Progenitor cell of endocrine pancreas (in vitro differentiated cells): ENCODE measurements at places on chromosomes 13 and 19.
A peak's percentile ranks its signal among the peaks of the same experiment; 100 is the strongest.

DNA sequence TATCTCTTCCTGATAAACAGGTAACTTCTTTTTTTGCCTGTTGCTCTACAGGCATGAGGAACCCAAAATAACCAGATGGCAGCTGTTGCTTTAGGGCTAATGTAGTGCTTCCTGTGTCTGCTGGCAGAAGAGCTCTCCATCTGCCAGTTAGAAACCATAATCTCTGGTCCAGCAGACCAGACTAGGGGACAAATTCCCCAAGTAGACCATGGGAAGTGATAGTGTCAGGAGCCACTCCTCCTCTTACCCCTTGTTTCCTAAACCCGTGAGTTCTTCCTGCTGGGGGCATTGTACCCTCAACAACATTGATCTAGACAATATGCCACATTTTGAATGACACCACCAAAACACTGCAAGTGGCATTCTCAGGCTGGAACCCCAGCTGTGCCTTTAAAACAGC is 135.9 kb downstream of the DLEU7 start:
- no peak for DNase-seq

- no peak for DNase-seq
Measured at GRCh38 chr19:33798681-33799111, 2.0 kb downstream of the KCTD15 start.

DNA sequence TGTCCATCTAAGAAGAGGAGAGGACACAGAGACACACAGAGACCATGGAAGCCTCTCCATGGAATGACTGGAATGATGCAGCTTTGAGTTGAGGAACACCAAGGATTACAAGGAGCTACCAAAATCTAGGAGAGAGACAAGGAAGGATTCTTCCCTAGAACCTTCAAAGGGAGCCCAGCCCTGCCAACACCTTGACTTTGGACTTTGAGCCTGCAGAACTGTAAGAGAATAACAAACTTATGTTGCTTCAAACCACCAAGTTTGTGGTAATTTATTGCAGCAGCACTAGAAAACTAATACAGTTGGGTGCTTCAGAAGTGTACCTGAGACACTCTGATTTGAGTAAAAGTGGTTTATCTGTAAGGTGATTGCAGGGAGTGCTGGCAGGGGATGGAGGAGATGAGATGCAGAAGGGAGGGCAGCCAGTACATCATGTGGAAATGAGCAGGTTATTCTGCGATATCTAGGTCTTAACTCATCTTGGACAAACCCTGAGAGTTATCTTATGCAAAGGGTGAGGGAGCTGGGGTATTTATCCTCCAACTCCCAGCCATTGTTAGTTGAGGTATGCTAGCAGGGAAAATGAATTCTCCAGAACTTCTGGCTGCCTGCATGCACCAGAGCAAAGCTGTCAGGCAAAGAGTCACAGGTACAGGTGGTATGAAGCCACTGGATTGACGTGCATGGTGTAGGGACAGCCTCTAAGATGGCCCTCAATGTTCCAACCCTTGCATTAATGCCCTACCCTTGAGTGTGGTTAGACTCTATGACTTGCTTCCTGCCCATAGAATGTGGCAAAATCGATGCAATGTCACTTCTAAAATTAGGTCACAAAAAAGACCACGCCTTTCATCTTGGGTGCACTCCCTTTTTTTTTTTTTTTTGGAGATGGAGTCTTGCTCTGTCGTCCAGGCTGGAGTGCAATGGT is 31.3 kb upstream of the ADGRL1 start:
- no peak for DNase-seq

DNA sequence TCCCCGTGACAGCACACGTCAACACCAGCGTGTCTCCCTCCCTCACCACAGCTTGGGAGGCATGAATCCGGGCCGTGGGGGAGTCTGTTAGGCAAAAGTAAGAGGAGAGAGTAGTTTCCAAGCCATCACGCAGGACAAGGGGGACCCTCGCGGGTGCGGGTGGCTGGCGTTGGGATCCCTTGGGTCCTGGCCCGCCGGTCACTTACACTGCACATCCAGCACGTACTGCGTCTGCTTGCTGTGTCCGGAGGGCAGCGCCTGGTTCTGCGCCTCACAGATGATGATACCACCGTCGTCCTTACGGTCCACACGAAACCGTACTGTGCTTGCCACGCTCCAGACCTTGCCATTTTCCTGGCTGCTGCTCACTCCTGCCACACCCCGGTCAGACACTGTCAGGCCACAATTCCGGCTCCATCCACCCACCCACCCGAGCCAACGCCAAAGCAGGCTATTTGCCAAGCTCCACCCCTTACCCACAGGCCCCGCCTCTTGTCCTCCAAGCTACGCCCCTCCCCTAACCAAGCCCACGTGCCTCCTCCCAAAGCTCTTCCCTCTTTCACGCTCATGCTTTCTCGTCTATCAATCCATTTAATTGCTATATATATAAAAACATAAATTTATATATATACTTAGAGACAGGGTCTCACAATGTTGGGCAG is 6.6 kb upstream of the ZNF428 start:
- no peak for DNase-seq

DNA sequence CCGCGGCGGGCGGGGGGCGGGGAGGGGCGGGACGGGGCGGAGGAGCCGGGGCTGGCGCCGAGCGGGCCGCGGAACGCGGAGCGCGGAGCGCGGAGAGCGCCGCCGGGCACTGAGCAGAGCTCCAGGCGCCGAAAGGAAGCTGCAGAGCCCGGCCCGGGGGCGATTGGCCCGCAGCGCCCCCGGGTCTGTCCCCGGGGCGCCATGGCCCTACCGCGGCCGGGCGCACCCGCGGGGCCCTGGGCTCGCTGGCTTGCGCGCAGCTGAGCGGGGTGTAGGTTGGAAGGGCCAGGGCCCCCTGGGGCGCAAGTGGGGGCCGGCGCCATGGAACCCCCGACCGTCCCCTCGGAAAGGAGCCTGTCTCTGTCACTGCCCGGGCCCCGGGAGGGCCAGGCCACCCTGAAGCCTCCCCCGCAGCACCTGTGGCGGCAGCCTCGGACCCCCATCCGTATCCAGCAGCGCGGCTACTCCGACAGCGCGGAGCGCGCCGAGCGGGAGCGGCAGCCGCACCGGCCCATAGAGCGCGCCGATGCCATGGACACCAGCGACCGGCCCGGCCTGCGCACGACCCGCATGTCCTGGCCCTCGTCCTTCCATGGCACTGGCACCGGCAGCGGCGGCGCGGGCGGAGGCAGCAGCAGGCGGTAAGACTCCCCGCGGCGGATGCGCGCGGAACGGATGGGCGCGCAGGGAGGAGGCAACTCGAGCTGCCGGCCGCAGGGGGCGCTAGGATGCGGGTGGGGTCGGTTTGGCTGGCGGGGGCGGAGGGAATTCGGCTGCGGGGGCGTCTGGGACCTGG is at the start of gene PDE4A:
Gene PDE4A (plus strand): TSS at position 95 of the 796 bp plus-strand sequence. CDS start 227 bp downstream, at position 322.
- DNase-seq = no peak

- DNase-seq = no peak
Measured at GRCh38 chr13:81138353-81138980, 797.5 kb upstream of the SPRY2 start.

DNA sequence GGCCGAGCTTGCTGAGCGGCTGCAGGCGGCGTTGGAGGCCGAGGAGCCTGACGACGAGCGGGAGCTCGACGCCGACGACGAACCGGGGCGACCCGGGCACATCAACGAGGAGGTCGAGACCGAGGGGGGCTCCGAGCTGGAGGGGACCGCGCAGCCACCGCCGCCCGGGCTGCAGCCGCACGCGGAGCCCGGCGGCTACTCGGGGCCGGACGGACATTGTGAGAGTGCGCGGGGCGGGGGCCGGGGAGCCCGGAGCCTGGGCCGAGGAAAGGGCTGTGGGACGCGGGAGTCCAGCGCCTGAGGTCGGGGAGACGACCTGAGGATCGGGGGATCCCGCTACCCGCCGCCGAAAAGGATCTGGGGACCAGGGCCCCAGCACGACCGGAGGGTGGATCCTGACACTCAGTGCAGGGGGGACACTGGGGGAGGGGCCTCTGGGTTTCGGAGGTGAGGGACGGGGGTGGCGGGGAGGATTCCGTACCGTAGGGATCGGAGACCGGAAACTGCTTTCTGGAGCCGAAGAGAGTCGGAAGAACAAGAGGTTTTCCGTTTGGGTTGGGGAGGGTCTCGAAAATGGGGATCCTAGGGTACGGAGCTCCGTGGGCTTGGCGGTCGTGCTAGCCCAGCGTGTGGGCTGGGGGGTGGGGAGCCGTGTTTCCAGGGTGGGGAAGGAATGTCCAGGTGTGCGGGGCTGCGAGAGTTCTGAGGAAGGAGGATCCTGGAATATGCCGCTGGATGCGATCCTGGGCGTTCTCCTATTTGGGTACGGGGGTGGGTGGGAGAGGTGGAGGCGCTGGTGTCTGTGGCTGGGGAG is 616 bp downstream of the HNRNPUL1 start:
- peak; percentile 27 for DNase-seq

- peak; percentile 56 for DNase-seq
Measured at GRCh38 chr19:34041925-34042521, 130.3 kb upstream of the LSM14A start.

DNA sequence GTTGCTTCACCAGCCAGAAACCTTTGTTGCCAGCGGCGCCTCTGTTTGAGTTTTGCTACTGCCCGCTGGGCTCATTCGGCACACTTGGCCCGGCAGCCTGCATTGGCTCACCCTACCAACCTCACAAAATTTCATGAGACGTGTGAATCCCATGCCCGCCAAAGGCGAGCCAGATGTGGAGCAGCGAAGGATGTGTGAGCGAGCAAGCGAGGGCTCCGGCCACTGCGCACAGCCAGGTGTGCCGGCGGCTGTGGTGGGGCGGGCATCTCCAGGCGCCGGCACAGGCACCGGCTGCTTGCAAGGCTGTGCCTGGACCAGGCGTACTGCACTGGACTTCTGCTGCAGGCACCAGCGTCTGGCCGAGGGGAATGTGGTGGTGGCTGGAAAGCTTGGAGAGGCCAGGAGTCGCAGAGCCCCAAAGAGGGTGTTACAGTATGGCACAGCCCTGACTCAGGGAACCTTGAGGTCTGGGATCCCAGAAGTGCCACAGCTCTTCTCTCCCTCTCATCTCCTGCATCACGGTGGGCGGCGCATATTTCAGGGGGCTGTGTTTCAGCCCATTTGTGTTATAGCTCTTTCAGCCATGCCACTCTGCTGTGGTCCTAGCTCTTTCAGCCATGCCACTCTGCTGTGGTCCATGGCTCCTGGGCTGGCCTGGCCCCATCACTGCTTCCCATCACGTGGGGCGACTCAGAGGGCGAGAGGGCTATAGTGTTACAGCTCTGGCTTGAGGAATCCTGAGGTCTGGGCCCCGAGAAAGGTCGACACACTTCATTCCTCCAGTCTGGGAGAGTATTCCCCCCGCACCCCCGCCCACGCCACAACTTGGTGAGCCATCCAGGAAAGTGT is 592.0 kb upstream of the SLITRK5 start:
- DNase-seq = no peak

- DNase-seq = no peak
Measured at GRCh38 chr13:50290186-50290585, 274.9 kb downstream of the KCNRG start.

GRCh38 chr19:8340341-8341096 is 2.5 kb downstream of the KANK3 start:
- no peak for DNase-seq

DNA sequence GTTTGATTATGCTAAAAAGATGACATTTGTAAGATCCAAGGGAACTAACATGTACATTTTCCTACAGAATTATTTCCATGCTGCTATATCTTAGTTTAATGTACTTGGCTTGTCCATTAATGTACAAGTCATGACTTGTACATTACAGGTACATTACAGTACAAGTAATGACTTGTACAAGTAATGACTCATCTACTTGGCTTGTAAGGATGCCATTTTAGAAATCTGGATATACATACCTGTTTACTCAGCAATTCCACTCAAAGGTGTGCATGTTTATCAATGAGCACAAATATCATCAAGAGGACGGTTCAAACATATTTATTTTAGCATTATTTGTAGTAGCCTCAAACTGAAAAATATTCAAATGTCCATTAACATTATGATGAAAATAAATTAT is 87.0 kb upstream of the TRPC4 start:
- DNase-seq = no peak

DNA sequence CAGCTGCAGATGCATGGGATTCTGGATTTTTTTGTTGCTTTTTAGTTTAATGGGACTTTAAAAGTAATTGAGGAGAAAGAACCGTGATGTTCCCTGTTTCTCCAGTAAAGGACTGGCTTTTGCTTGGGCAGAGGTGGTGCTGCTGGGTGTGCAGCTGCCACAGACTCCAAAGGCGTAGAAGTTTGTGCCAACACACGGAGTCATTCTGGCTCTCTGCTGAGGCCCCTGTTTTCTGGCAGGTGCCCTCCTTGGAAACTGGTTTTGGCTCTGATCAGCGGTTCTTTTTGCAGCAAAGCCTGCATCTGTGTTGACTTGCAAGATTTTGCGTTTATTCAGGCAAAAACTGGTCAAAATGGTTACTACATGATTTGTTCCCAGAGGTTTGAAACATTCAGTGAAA is 16.0 kb upstream of the QTRT1 start:
- no peak for DNase-seq

DNA sequence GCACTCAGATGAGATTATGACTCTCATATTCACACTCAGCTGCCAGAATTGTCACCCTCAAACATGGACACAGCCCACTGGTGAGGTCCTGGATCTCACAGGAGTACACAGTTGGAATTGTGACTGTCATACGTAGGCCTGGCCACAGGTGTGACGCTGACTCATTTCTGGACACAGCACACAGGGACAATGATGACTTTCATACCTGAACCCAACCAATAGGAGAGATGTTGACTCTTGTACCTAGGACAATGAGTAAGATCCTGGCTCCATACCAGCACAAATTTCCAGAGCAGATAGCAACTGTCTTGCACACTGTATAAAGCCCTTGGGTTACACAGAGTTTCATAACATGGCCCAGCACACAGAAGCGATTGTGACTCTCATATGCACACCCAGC is 46.4 kb downstream of the ZNF85 start:
- DNase-seq = no peak

DNA sequence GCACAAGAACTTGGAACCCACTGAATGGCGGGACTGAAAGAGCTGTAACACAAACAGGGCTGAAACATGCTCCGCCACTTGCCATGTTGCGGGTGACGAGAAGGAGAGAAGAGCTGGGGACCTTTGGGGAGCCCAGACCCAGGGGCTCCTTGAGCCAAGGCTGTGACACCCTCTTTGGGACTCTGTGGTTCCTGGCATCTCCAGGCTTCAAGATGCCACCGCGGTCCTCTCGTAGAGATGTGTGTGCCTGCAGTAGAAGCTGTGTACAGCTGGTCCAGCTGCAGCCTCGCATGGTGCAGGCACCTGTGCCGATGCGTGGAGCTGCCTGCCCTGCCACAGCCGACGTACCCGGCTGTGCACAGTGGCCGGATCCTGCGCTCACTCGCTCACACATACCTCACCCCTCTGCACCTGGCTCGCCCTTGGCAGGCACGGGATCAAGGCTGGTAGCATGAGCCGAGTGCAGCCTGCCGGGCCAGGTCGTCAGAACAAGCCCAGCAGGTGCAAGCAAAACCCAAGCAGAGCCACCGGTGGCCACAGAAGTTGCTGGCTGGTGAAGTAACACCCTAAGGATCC is 1385.8 kb downstream of the PCDH9 start:
- DNase-seq = no peak
